ENCODE measurements at places on chromosomes 4 and X. TPM values are rescaled to one million over a fixed set of nuclear protein-coding genes. Genes with fewer than 3 reads are reported as not detected.

DNA sequence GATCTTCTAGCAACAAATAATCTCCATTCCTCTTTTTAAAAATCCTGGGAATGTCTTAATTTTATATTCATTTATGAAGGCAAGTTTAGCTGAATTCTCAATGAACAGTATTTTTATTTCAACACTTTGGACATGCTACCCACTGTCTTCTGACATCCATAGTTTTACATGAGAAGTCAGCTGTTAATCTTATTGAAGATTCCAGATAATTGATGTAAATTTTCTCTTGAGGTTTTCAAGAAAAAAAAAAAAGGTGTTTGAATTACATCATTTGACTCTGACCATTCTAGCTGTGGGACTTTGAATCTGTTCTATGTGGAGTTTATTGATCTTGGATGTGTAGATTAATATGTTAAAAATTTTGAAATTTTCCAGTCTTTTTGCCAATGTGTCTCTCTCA, 28.0 kb downstream of the PDHA2 start:
- DNase-seq = no peak

- DNase-seq = no peak
Measured at GRCh38 chr4:109631532-109632108, 71.6 kb downstream of the MCUB start.

DNA sequence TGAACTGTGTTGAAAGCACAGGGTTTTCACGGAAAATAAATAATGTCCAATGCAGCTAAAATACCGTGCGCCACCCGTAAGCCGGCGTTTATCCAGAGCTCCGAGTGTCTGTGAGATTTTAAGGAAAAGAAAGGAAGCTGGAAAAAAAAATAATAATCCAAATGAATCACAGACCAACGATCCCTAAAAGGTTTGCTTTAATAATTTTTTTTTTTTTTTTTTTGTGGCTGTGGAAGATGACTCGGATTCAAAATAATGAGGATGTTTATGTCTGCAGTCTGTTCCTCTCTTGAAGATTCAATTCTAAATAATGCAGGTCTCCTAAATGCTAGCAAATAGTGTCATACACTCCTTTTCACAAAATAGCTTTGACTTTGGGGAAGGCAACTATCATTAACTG, 84.6 kb upstream of the PPP2R3B start:
- DNase-seq = no peak

DNA sequence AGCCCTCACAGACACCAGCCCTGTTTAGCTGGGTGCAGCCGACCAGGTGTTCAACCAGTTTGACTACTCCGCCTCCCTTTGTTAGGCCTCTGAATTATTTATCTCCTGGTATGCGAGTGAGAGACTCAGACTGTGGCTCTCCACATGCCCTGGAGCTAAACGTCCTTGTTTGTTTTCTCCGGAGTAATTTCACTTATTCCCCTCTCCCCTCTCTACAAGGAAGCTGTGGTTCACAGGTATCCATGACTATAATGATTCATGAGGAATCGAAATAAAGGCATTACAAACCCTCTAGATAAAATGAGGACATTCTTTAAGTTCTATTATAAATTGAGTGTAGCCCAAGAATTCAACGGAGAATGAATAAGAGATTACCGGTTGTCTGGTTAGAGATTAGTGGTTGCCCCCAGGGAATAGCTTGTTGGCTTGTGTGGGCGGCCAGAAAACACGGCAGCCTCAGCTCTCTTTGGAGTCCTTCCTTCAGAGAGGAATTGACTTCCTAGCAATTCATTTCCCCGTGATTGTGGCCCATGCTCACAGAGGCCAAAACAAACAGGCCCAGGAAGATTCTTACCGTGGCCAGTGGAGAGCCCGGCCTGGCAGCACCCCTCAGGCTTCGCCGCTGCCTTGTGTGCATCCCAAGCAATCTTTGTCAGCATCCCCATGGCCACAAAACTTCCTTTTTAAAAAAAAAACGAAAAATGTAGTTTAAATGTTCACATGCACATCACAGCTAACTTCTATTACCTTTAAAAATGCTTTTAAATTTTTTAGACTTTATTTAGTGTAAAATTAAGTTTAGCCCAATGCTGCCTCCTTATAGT, 60.2 kb upstream of the CBR4 start:
- DNase-seq = no peak

DNA sequence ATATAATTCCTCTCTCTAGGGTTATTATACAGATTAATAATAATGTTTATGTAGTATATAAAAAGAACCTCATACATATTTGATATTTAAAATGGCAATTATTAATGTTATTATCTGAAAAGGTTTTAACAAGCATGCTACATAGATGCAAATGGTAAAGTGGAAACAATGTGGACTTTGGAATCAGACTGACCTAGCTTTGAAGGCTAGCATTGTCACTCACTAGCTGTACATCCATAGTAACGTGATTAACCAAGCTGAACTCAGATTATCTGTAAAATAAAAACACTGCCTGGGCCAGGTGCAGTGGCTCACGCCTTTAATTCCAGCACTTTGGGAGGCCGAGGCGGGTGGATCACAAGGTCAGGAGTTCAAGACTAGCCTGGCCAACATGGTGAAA, 233.7 kb upstream of the SPRY1 start:
- DNase-seq = no peak

GRCh38 chrX:133151336-133151735, 54.4 kb upstream of the USP26 start:
- no peak for DNase-seq

DNA sequence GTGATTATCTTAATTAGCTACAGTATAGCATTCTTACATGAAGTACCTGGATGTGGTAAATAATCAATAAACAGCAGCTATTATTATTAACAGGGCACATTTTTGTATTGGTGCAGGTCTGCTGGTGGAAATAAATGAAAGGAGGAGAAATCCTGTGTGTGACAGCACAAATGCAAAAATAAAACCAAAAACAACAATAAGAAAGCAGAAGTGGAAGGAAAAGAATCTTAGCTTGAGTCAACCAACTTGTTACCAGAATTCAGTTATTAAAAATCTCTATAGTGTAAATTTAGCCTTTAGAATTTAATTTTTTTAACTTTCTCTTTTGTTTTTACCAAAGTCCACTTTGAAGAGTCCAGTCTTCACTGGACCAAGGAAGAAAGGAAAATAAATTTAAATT, 63.1 kb upstream of the LSM6 start:
- DNase-seq = no peak

DNA sequence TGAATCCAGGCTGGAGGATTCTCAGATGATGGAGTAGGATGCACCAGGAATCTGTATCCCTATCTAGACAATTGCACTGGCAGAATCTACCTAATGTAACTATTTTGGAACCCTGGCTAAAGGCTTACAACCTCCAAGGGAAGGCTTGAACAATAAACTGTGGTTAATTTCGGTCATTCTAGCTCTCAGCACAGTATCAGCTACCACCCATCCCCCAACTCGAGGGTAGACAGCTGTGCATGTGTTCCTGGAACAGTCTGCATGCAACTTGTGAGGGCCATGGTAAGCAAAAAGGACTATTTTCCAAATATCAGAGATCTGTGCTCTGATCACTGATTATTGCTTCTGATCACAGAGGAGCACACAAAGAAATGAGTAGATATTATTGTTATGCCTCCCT, 34.0 kb downstream of the ELF2 start:
- DNase-seq = no peak

Gene NR3C2
- 2.0 TPM for total RNA-seq
